MG63 (cell line): ENCODE measurements at places on chromosomes 11 and 22. TPM values are rescaled to one million over a fixed set of nuclear protein-coding genes. Genes with fewer than 3 reads are reported as not detected.

AP2A2 gene
- total RNA-seq, result 22.2 and 43.1 TPM in 2 replicates

APOBEC3C gene
- total RNA-seq, result 2.0 and 2.1 TPM in 2 replicates

CRACR2B gene
- total RNA-seq, result not detected in 2 replicates

ILK gene
- total RNA-seq, result 92.9 and 136 TPM in 2 replicates

DNA sequence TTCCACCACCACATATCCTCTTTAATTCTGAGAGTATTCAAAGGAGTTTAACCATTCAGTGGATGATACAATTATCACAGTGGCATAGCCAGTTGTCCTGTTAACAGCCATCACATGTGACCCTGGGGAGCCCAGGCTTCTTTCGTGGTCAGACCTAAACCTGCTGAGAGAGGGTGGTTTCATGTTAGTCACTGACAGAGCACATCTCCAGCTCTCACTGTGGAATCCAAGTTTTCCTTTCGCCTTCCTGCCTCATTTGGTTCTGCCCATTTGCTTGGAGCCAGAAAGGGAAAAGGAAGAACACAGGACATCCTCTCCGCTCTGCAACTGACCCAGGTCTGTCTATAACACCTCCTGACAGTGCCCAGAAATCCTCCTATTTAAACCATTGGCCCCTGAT is 60.4 kb downstream of the MCHR1 start:
- no peak for DNase-seq

DNA sequence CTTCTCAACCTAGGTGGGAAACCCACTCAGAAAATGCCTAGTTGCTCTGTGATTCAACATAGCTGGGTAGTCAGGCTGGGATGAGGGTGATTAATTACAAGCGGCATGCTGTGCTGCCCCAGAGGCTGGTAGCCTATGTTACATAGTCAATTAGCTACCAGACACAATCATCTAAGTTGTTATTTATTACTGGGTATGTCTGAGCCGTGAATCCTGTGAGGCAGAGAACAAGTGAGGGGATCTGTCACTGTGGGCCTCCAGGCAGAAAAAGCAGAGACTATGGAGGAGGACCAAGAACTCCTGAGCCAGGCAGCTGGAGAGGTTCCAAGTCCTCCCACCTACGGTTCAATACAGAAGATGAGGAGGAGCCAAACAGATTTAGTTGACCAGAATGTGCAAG is 186.6 kb upstream of the BDNF start:
- no peak for DNase-seq

DNA sequence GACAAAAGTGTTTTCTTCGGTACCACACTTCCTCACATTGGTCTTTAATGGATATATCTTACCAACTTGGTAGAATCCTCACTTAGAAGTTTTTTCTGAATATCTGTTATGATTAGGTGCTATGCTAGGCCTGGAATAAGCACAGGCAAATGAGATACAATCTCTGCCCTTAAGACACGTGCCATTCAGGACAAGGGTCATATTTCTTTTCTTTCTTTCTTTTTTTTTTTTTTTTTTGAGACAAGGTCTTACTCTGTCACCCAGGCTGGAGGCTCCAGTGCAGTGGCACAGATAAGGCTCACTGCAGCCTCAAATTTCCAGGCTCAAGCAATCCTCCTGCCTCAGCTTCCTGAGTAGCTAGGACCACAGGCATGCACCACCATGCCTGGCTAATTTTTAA is 23.0 kb downstream of the WBP2NL start:
- no peak for DNase-seq

DNA sequence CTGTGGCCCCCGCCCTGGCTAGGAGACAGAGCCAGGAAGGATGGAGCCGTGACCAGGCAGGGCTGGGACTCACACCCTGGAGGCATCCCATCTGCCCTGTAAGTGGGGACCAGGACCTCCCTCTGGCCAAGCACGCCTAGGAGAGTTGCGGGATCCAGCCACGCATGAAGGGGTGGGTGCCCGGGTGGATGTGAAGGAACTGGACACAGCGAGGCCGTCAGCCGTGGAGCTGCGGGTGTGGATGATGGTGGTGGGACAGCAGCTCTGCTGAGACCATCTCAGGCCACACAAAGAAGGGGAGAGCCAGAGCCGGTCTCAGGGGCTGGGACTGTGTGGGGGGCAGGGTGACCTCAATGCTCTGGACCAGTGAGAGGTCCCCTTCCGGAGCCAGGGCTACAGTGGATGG is 746.4 kb downstream of the BRD1 start:
- no peak for DNase-seq

SLC29A2 gene
- total RNA-seq, result not detected in 2 replicates

DNA sequence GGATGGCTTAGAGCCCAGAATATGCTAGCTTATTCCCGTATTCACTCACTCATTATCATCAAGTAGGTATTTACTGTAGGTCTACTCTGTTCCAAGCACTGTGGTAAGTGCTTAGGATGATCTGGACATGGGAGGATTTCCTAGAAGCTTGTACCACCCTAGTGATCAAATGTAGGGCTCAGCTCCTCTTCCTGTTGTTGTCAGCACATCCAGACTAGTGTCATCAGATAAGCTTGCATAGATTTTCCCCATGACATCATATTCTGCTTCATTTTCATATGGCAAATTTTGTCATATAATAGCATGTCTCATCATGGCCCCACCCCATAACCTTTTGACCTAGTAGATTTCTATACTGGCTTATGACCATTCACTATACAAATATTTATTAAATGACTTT is 19.3 kb upstream of the NUCB2 start:
- DNase-seq, result peak; percentile 47

C11orf86 gene
- total RNA-seq, result 0.59 TPM in 1 of 2 replicates, not detected in the other

CASP1 gene
- total RNA-seq, result 0.20 and 2.3 TPM in 2 replicates

DNA sequence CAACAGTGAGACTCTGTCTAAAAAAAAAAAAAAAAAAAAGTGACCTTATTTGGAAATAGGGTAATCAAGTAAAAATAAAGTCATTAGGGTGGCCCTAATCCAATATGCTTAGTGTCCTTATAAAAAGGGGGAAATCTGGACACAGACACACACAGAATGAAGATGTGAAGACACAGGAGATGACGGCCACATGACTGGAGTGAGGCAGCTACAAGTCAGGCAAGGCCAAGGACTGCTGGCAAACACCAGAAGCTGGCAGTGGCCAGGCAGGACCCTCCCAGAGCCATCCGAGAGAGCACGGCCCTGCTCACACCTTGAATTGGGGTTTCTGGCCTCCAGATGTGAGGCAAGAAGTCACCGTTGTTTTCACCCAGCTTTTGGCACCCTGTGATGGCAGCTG is 28.6 kb downstream of the LRFN4 start:
- DNase-seq, result no peak
